Inflammatory macrophage treated with lipopolysaccharide for 1 hour (primary cell): ENCODE measurements at places on chromosomes 3 and 15.
A peak's percentile ranks its signal among the peaks of the same experiment; 100 is the strongest.

- DNase-seq, result no peak
These were observed 686 bp downstream of the VPS8 start for GRCh38 chr3:184812662-184813042.

- no peak for DNase-seq
These were observed 78.5 kb downstream of the CHCHD6 start for GRCh38 chr3:126782536-126782935.

DNA sequence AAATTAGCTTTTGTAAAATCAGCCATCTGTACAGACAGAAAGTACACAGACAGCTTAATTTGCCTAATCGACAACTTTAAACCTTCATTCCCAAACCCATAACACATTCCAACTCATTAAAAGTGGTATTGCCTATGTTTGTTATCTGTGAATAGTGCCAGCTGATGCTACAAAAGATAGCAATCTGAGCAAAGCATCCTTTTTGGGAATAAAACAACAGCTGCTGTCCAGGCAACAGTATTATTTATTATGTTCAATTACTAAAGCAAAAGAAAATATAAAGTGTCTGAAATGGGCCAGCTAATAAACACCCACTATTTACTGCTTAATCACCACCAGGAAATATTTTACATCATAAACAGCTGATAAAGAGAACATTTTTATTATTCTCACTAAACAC, 134.8 kb upstream of the ABI3BP start:
- DNase-seq, result no peak

DNA sequence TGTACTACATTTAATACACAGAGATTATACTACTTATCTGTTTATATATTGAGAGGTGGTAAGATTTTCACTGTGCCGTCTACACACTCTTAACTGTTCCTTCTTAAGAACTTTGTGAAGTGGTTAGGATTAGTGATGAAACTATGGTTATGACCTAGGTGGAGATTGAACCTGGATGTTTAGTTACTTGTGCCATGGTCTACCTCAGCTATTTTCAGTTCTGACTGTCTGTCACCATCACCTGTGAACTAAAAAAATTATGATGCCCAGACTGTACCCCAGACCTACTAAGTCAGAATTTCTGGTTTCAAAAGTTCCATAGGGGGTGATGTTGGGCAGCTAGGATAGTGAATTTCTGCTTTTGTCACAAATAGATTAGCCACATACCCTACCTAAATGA, 6.4 kb downstream of the RASA2 start:
- no peak for DNase-seq

DNA sequence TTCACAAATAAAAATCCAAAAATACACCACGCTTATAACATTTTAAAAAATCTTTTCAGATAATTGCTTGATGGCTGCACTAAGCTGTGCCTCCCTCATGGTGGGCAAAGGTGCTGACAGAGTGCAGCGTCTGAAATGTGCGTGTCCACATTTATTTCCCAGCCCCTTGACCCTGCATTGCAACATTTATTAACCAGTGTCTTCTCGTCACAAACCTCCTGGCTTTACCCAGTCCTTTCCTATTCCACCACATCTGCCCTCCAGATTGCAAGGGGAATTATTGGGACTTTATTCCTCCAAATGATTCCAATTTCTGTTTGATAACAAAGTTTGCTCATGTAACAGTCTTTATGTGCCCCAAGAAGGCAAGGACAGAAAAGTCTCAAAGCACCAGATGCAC, 5.5 kb downstream of the RASGRP1 start:
- no peak for DNase-seq

DNA sequence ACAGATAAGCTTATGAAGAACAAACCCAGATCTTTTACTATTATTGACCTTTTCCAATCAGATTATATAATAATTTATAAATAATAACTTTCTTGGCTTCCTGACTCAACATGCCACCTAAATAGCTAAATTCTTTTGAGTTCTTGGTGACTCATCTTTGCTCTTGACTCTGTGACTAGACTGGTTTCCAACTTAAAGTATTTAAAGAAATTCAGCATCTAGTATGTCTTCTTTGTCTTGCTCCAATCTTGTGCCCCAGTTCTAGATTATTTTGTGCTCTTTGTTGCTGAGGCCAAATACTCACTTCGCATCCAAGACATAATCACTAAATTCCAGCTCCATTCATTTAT, 483.2 kb upstream of the TBL1XR1 start:
- DNase-seq, result no peak

- peak; percentile 83 for DNase-seq
These were observed 65.0 kb downstream of the FRMD4B start for GRCh38 chr3:69320871-69321271.

DNA sequence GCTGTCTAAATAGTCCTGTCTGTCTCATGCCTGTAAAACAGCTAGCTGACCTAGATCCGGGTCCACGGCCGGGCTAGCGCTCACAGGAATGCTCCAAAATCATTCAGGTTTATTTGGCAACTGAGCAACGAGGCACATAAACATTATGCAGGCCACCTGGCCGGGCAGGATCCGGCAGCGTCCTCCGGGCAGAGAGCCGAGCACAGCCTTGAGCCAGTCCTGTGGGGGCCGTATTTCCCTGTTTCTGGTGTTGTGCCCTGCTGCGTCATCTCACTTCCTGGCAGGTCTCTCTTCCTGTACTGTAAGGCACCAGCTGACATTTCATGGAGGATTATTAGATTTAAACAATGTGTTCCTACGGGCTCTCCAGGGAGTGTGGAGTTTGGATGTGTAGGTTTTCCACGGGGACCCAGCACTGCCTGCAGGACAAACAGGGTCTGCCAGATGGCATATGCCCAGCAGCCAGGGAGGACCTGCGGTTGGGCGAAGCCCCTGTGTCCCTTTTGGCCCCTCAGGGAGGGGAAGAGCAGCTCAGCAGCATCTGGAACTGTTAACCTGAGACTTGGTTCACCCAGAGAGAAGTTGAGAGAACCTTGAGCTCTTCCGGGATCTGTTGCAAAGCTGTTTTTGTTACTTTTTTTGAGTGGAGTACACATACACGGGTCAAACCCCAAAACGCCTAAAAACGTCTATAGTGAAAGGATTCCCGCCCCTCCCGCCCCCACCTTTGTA, 16.6 kb upstream of the LRRK1 start:
- DNase-seq, result peak; percentile 34

DNA sequence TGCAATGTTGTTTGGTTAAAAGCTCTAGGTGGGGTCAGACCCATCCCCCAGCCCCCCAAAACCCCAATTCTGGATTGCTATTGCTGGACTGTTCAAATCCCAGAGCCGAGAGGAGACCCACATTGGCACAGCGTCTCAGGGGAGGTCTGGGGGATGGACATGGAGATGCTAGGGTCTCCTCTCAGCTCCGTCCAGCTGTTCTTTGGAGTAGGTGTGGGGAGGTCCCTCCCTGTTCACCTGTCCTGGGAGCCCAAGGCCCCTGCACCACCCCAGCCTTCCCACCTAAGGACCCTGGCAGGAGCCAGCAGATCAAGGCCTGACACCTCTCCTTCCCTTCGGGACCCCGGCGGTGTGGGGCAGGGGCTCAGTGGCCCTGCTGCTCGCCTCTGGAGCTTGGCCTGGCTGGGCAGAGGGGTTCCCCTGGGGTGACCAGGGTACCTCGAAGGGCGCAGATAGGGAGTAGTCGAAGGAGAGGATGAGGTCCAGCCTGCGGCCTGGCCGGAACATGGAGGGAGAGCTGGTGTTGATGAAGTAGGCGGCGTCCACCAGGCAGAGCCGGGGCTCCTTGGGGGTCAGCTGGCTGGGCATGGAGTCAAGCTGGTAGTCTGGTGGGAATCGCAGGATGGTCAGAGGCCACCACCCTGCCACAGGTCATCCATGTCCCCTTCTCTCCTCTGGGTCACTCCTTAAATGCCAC, 23.9 kb downstream of the PLA2G4D start:
- DNase-seq, result no peak

- no peak for DNase-seq
These were observed 133.8 kb downstream of the EPHB1 start for GRCh38 chr3:134928819-134929218.

GRCh38 chr3:15796771-15797641, 773 bp downstream of the ANKRD28 start:
- peak; percentile 47 for DNase-seq

DNA sequence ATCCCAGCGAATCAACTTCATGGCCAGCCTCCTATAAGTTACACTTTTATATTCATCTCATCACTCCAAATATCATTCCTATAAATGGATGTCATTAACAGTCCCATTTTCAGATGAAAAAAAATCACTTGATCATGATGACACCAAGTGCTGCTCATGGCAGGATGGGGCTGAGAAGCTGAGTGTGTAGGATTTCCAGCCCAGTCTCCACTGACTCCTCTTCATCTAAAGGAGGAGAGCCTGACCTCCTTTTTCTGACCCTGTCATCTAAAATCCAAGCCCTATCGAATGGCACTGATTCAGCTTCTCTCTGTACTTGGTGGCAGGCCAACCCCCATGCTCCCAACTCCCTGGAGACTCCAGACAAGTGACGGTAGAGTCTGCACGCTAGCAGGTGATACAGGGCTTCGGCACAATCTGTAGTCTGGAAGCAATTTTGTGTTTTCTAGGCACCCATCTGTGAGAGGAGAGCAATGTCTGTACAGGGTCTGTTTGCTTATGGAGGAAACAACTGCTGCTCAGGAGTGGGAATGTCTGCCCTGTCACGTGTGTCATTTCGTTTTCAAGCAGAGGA, 103.2 kb downstream of the EPHB1 start:
- no peak for DNase-seq

DNA sequence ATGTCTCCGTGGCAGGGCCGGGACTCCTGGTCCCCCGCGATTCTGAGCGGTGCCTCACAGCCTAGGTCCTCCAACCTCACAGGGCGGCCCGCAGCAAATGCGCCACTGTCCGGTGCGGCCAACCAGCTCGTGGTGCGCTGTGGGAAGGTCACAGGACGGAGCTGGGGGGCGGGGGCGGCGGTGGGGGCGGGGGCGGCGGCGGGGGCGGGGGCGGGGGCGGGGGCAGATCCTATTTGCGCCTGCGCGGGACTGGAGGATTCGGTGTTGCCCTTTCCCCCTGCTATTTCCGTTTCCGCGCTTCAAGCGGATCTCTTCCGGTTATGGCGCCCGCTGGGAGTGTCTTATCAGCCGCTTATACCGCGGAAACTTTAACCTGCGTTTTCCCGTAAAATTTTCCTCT, 106.7 kb upstream of the SNRPN start:
- DNase-seq, result no peak

DNA sequence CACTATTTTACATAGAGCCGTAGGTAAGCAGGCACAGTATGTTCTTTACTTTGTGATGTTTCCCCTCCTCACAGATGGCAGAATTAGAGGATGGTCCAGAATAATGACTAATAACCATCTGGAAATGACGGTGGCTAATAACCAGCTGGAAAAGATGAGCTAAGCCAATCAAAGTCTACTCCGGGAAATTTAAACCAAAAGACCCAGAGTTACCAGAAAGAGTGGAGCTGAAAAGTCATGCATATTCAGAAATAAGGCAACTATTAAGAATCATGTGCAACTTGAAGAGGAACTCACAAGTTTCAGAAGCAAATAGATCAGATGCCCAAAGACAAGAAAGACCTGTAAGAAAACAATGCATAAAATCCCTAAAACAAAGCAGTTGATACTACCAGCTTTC, 33.6 kb downstream of the DMXL2 start:
- DNase-seq, result peak; percentile 78

DNA sequence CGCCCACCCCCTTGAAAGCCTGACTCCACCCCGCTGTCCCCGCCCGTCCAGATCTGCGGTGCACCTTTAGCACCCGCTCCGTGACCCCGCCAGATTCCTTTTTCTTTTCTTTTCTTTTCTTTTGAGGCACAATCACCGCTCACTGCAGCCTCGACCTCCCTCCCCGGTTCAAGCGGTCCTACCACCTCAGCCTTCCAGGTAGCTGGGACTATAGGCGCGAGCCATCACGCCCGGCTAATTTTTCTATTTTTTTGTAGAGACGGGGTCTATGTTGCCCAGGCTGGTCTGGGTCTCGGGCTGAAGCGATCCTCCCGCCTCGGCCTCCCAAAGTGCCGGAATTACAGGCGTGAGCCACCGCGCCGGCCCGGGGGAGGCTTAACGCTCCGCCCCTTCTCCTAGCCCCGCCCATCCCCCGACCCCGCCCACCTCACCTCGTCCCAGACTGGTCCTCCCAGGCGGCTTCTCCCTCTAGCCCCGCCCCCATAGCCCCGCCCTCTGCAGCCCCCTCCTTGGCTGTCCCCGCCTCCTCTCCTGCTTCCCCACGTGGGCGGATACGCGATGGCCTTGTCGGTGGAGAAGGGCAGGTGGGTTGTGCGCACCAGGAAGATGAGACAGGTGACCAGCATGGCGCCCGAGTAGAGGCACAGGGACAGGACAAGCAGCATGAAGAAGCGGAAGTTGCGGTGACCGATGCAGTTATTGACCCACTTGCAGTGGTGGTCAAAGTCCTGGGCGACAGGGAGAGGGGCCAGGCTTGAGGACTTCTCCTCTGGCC, 3.2 kb downstream of the ZDHHC19 start:
- DNase-seq, result peak; percentile 41

- DNase-seq, result no peak
These were observed 15.6 kb downstream of the IL20RB start for GRCh38 chr3:136973352-136973751.

- no peak for DNase-seq
These were observed 52.8 kb downstream of the ANXA2 start for GRCh38 chr15:60344987-60345386.

- DNase-seq, result no peak
These were observed 34.5 kb downstream of the ALCAM start for GRCh38 chr3:105401254-105401653.

DNA sequence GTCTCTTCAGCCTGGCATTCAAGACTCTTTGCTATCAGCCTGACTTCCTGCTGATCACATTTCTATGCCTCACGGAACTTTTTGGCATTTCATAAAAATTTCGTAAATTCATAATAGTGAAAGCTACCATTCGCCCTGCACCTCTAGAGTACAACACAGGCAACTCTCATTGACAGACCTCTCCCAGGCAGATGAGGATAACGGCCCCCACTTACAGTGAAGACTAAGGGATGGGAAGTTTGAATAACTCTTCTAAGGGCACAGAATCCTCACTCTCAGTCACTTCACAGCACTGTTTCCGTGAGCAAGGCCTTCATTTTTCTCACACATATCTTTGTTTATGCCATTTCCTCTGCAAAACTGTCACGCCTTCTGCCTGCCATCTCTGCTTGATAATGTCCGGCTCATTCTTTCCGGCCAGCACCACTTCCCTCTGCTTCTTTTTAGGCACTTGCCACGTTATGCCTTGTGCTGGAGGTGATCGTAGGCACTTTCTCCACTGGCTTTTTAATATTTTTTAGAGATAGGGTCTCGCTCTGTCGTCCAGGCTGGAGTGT, 224.1 kb upstream of the HES1 start:
- DNase-seq, result no peak

GRCh38 chr3:184306341-184306972, 7.4 kb downstream of the PSMD2 start:
- no peak for DNase-seq

DNA sequence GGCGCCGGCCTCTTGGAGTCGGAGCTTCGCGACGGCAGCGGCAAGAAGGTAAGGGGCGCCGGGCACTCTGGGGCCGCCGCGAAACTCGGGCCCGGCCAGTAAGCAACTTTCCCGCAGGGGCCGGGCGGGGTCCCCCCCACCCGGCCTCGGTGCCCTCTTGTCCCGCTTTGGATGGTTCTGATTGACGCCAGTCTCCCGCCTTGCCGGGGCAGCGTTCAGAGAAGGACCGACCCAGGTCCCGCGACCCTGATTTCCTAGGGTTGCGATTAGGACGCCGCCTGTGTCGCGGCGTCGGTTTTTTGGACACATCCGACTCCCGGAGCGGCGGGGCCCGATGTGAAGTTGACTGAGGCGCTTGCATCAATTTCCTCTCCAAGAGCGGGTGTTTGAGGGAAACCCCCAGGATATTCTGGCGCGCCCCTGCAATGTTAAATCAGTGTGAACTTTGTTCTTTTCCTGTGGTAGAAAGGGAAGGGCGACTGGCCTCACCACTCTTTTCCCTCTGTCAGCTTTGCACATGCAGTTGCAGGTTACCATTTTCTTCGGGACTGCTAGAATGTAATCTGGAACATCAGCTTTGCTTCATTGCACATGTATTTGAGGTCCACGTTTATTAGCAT, 755 bp downstream of the PDE8A start:
- peak; percentile 94 for DNase-seq
